ENCODE measurements at places on chromosomes 2 and 18.

- no peak for DNase-seq
Observed at GRCh38 chr2:36800381-36800780, 103.9 kb downstream of the VIT start.

DNA sequence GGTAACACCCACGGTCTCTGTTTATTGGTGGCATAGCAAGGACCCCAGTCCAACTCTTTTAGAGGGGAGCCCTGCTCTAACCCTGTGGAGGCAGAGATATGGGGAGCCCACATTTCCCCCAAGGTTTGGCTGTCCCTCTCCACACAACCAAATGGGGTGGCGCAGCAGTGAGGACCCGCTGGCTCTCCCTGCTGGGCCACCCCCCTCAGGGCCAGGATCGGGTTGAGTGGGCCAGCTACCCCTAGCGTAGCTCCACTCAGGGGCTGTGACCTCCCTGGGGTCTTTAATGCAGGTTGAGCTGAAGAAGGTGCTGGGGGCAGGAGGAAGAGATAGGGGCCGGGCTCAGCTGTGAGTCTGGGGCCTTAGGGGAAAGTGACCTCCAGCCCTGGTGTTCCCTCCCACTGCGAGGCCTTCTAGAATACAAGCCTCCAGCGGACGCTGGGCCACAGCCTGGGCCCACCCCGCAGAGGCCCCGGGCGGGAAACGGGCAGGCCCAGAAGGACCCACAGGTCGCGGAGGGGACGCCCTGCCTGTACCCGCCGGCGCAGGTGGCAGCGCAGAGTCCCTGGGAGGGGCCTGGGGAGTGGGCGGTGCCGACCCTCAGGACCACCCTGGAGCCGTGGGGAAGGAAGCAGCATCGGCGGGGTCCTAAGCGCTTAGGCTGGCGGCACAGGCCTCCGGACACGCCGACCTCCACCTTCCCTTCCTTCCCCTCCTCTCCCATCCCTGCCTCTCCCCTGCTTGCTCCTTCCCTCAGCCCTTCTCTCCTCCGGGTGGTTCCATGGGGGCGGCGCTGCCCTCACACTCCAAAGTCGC is 9.6 kb downstream of the CROCC2 start:
- DNase-seq = no peak

GRCh38 chr2:176099728-176100546 is at the start of gene HOXD12:
Gene HOXD12 (plus strand): TSS chr2:176099795. CDS start chr2:176099802, 7 bp downstream.
- DNase-seq = no peak

DNA sequence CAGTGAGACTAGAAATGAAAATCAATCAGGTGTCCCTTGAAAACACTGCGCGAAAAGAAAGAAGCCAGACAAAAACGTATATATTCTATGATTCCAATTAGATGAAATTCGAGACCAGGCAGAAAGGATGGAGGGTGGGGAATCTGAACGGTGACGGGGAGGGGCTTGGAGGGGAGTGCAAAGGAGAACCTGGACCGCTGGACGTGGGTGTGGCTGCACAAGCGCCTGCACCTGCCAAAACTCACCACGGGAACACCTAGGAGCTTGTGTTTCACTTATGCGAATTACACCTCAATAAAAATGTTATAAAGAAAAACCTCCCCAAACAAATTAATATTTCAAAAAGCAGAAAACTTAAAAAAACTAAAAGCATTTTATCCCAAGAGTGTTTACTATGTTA is 21.9 kb downstream of the THAP4 start:
- no peak for DNase-seq

GRCh38 chr18:11859282-11859830 is 8.1 kb downstream of the CHMP1B start:
- no peak for DNase-seq

DNA sequence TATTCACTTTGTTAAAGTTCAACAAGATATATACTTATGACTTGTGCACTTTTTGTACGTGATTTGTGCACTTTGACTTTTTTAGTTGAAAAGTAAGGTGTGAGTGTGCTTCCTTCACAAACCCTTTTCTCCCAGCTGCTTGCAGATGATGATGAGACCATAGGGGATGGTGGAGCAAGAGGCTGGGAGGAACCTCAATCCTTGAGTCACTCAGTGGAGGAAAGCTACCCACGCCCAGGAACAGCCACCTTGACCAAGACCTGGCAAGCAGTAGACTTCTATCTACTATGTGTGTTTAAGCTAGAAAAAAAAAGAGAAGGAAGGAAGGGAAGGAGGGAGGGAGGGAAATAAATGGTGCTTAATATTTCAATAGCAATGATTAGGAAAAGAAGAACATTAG is 25.2 kb upstream of the TAF1B start:
- DNase-seq = no peak

GRCh38 chr2:15867194-15868171 is 72.9 kb upstream of the MYCN start:
- DNase-seq = no peak

- DNase-seq = no peak
Observed at GRCh38 chr18:12336887-12337286, 28.8 kb downstream of the TUBB6 start.

DNA sequence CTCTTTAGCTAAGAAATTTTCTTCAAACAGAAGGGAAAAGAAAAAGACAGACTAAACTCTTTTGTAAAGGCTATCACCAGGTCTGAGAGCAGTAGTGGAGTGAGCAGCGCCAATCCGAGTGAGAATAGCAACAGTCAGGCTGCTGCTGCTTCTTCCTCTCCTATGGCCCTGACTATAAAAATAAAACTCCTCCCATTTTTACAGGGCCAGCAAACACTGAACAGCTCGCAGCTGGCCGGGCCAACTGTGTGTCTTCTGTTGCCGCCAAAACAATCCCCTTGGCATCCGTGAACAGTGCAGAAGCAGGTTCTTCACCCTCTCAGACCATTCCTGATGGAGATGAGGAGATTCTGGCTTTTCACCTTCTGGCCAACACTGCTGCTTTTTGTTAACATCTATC is 124.5 kb downstream of the CNTNAP5 start:
- DNase-seq = no peak

DNA sequence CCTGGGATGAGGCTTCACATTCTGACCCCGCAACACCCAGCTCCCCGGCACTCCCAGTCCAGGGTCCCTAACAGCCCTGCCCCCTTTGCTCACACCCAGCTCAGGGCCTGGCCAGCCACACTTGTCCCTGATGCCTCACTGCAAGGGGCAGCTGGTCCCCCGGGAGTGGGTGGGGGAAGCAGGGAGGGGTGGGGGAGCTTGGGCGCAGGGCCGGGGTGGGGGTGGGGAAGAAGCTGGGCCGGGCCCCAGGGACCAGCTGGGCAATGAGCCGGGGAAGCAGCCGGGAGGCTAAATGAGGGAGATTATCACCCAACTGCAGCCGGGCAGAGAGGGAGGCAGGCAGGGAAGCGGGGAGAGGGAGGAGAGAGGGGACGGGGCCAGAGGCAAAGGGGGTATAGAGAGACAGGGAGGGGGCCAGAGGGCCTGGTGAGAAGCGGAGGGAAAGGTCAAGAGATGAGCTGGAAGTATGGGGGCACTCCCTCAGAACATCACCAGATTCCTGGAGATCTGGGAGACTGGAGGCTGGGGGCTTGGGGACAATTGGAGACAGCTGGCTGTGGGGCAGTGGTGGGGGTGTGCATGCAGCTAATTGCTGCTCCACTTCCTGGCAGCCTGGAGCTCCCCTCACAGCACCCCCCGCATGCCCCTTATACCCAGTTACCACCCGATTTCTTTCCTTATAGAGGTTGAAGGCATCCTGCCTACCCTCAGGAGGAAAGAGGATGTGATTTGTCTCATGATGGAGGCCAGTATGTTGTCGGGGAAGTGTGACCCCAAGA is 2.5 kb upstream of the ASIC4 start:
- no peak for DNase-seq

DNA sequence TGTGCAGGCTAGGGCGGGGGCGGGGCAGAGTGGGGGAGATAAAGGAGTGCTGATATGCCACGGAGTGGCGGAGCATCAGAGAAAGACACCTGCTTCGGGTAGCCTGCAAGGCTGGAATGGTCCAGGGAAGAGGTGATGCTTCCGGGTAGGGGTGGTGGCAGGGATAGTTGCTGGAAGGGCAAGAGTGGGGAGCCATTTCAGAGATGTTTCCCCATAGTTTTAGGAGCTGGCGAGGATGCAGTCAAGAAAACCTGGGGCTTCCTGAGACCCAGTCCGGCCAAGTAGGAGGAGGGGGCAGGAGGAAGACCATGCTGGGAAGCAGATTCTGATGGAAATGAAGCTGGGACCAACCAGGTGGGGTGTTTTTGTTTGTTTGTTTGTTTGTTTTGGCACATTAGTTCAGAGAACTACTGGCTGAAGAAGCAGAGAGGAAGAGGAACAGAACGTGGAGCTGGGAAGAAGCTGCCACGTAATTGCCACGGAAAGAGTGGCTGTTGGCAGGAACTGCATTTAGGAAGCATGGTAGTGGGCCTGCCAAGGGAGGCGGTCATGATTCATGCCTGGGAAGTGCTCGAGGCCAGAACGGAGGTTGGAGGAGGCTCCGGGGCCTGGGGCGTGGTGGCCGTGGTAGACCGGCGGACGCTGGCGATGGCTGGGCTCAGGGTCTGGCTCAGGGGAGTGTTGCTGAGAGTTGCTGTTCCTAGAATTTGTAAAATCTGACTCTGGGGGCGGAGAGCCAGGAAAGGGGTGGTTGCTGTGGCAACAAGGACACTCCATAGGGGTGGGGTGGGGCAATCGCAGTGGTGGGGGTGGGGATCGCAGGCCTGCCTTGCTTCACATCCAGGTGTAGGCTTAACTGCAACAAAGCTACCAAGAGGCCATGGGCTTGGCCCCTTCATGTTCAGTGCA is 8.6 kb upstream of the INPP5D start:
- no peak for DNase-seq

DNA sequence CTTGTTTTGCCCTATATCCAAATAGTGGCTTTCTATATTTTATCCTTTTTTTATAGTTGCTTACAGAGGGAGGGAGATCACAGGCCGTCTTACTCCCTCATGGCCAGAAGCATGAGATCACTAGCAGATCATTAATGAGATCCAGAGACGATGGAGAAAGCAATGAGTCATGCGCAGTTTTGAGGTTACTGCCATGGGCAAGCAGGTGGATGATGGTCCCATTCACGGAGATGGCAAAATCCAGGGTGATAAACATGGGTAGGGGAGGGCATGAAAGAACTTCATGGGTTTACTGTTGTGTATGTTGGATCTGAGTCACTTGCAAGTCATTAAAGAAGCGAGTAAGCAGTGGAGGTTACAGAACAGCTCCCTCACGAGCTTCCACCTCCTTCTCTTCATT is 60.4 kb downstream of the C18orf63 start:
- no peak for DNase-seq

DNA sequence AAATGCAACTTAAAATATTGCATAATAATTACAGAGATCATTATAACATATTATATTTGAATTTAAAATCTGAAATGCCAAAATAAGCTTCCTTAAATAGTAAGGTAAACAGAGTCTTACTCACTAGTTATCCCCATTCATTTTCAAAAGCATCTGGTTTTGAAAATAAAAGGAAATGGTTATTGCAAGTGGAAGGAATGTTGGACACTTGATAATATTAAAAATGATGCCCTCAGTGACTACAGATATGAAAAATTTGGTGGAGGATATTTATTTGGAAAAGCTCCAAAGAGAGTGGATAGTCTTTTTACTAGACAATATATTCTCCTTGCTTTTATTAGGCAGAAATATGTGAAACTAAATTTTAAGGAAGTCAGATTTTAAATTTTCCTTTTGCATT is 39.7 kb downstream of the CDH19 start:
- no peak for DNase-seq

- no peak for DNase-seq
Observed at GRCh38 chr2:221120643-221121042, 451.5 kb downstream of the EPHA4 start.

- no peak for DNase-seq
Observed at GRCh38 chr2:64380853-64381527, 73.0 kb upstream of the LGALSL start.

GRCh38 chr2:121185571-121186074 is 99.4 kb downstream of the TFCP2L1 start:
- no peak for DNase-seq

DNA sequence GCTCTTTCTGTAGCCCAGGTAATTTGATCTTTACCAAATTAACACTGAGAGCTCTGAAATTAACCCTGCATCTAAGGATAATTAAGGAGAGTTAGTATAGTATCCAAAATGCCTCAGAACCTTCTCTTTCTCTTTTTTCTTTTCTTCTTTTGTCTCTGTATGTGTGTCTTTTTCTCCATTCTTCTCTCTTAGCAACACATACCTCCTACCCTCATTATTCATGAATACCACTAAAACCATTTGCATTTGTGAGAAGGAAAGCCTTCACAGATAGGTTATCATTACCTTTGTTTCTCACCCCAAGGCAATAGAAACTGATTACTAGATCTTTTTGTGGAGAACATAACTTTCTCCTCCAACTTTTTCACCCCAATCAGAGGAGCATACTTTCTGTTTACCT is 376.5 kb upstream of the NXPH2 start:
- no peak for DNase-seq

DNA sequence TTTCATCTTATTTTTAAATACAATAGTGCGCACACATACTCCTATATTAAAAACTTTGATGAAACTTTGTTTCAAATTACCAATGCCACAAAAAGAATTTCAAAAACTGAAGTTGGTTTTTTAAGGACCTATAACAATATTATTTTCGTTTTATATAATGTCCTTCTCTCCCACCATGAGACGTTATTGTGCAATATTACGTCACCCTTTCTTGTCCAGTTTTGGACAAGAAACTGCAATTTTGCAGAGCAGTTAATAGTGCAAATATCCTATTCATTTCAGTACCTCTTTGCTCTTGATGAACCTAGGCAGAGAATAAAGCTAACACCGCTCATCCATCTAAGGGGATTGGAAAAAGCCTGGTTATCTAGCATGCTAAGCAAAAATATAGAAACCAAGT is 9.7 kb upstream of the ZNF516 start:
- DNase-seq = no peak

DNA sequence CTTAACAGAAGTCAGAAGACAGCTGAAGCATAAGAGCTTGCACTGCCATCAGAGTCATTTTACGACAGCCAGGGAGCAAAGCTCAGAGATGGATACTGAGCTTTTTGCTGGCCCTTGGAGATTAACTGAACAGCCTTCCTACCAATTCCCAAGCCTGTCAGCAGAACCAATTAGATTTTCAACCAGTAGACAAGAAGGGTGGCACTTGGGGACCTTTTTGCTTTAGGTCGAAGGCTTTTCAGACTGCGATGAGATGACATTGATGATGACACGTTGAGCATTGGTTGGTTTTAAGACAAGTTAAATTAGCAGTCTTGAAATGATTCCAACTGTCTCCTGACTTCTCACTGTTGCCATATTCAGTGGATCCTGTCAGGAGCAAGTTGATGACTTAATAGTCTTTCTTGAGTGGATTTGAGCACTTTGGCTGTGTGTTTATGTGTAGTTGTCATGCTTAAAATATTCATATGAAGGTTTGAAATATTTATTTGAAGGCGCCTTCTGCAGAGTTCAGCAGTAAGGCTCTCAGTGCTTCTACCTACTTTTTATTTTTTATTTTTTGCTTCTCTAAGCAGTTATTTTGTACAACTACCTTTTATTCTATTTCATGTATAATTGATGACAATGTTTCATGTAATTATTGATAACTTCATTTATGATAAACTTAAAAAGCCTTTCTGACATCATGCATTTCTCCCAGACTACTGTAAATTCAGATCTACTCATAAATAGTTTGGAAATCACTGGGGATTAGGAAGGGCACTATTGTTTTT is 256.7 kb downstream of the CAMKMT start:
- DNase-seq = no peak

GRCh38 chr2:155308367-155309009 is 610.0 kb downstream of the KCNJ3 start:
- no peak for DNase-seq

GRCh38 chr2:129015397-129016285 is 697.0 kb upstream of the HS6ST1 start:
- no peak for DNase-seq

GRCh38 chr18:58168993-58169392 is 125.0 kb downstream of the NEDD4L start:
- DNase-seq = no peak

- no peak for DNase-seq
Observed at GRCh38 chr2:152223977-152224376, 48.4 kb upstream of the STAM2 start.
